ENCODE measurements at places on chromosomes 5 and 9.

DNA sequence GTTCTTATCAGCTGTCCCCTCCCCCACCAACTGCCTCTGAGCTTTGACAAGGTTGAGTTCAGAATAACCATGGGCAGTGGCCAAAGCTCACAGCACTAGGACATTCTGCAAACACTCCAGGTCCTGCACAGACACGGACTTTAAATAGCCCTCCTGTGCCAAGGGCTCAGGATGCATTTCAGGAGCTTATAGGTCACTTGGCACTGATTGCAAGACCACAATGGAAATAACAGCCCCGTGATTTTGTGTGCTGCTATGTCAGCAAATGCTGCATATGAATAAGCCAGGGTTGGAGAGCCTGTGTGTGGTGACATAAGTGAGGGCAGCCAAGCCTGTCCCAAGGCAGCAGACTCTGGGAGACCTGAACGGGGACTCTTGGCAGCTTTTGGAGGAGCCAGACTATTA, 150.7 kb downstream of the DMRT2 start:
- no peak for DNase-seq

GRCh38 chr5:36611520-36612274, 5.3 kb downstream of the SLC1A3 start:
- no peak for DNase-seq

DNA sequence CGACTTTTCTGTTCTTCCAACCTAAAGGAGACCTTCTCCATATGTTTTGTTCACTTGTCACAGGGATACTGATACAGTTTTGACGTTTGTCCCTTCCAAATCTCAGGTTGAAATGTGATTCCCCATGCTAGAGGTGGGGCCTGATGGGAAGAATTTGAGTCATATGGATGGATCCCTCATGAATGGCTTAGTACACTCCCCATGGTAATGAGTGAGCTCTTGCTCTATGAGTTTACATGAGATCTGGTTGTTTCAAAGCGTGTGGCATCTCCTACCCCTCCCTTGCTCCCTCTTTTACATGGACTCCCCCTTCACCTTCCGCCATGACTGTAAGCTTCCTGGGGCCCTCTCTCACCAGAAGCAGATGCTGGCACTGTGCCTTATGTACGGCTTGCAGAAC, 6.9 kb downstream of the PIP5K1B start:
- no peak for DNase-seq

GRCh38 chr9:110340306-110340705, 2.6 kb upstream of the TXNDC8 start:
- DNase-seq = no peak

DNA sequence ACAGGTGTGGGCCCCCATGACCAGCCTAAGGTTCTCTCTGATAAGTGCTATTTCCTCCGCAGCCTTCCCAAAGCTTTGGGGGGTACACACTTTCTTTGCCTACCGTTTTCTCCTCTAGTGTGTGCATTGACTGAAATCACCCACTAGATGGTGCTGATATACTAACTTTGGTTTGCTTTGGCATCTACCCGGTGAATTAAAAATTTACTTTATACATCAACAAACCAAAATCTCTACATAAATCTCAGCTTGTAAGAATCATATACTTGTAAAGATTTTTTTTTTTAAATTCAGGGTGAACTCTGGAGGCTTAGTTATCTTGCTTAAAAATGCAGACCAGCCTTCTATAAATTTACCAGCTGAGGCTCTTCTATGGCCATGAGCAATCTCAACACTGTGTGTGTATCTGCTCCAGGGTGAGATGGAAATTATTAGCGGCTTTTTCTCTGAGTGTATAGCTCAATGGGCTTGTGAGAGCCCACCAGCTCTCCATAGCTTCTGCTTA, 475.7 kb upstream of the TNC start:
- DNase-seq = no peak
